Activated naive CD4-positive, alpha-beta T cell (primary cell): ENCODE measurements at places on chromosomes 2 and 18.

DNA sequence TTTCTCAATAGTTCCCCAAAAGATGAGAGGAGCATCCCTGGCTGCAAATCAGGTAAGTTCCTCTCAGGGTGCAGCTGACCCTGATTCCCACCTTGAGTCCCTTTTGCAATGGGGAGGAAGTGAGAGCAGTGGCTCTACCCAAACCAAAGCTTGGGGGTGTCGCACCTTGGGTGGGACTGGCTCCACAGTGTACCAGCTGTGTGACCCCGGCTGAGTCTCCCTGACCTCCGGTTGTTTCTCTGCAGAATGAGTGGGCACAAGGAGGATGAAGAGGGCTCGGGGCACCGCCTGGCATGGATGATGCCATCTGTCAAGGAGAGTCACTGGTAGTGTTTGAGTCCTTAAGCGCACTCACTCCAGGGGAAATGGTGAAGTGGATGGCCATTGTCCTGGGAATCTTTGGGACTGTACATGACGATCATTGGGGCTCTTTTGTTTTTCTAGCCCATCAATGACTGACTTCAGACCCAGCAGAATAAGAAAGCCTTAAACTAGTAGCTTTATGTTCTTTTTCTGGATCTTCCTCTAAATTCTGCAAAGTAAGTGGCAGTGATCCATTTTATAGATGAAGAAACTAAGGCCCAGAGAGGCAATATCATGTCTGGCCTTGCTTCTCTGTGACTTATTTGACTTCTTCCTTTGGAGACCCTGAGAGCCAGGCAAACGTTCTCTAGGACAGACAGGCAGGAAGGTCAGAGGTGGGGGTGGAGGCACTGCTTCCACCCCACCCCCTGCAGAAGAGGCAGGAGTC lies 106.3 kb upstream of the ST3GAL5 start:
- no peak for DNase-seq

GRCh38 chr2:142675398-142675797 lies 202.1 kb upstream of the KYNU start:
- no peak for DNase-seq

- DNase-seq = no peak
Observed at GRCh38 chr2:232203936-232204335, 174.6 kb upstream of the ALPP start.

DNA sequence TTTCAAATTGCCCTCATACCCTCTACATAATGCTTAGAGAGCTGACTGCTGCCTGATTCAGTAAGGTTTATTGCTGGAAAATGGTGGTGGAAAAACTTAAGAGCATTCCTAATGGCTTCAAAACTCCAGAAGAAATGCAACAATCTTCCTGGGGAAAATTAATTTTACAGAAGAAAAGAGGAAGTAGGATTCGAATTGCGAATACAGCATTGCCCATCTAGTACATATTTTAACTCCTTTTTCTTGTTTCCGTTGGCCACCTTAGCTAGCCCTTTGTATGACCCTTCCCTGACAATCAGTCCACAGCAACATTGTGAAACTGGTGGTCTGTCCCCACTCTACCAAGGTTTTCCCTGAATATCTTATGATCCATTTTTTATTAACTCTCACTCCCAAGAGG lies 224.7 kb downstream of the MTX2 start:
- DNase-seq = no peak

GRCh38 chr2:101820519-101820918 lies 123.0 kb downstream of the MAP4K4 start:
- DNase-seq = no peak

GRCh38 chr2:22897428-22897827 lies 487.6 kb upstream of the KLHL29 start:
- DNase-seq = no peak

DNA sequence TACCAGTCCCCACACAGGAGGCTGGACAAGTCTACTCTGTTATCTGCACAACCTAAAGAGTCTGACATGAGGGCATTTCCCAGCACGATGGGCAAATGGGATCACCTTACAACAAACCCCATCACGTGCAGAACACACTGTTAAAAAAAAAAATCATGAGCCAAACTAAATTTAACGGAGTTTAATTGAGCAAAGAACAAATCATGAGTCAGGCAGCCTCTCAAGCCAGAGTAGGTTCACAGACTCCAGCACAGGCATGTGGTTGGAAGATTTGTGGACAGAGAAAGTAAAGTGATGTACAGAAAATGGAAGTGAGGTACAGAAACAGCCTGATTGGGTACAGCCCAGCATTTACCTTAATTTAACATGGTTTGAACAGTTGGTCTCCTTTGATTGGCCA lies 59.9 kb downstream of the KYNU start:
- DNase-seq = no peak
